ENCODE measurements at places on chromosomes 16 and 17.

GRCh38 chr17:74467221-74467951 lies 952 bp downstream of the CD300A start:
- no peak for DNase-seq

- DNase-seq: no peak
Observed at GRCh38 chr17:51269991-51270390, 9.6 kb downstream of the UTP18 start.

DNA sequence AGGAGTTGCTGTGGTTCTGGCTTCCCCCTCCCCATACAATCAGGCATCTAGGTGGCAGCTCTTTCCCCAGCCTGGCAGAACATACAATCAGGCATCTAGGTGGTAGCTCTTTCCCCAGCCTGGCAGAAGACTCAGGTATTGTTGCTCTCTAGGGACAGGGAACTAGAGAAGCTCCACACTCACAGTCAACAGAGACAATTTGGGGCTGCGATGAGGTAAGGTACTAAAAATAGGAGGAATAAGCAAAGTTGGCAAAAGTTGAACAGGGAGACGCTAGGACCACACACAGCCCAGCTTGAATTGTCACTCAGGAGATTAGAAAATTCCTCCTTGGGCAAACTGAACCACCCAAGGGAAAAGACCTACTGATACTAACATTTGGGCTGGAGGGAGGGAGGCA lies 315.5 kb upstream of the CDH5 start:
- DNase-seq: no peak

- no peak for DNase-seq
Observed at GRCh38 chr16:23842137-23842600, 6.4 kb downstream of the PRKCB start.
